ENCODE measurements at places on chromosomes 13 and 19. TPM values are rescaled to one million over a fixed set of nuclear protein-coding genes. Genes with fewer than 3 reads are reported as not detected.

The TMIGD2 gene
- total RNA-seq = 0.29 TPM

DNA sequence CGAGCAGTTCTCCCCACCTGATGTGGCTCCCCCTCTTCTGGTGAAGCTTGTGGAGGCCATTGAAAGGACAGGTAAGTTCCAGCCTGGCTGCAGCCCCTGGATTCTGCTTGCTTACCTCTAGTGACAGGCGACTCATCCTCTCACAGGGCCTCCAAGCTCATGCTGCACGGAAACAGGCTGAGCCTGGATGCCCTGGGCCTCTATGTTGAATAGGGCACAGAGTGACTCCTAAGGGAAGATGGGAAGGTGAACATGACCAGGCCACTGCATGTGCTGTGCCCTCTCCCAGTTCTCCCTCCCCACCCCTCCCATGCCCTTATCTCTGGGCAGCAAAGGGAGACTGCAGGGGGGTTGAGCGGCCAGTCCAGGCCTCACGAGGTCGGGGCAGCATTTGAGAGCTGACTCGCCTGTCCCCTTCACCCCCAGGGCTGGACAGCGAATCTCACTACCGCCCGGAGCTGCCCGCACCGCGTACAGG, 7.6 kb downstream of the PIK3R2 start:
- DNase-seq = no peak

DNA sequence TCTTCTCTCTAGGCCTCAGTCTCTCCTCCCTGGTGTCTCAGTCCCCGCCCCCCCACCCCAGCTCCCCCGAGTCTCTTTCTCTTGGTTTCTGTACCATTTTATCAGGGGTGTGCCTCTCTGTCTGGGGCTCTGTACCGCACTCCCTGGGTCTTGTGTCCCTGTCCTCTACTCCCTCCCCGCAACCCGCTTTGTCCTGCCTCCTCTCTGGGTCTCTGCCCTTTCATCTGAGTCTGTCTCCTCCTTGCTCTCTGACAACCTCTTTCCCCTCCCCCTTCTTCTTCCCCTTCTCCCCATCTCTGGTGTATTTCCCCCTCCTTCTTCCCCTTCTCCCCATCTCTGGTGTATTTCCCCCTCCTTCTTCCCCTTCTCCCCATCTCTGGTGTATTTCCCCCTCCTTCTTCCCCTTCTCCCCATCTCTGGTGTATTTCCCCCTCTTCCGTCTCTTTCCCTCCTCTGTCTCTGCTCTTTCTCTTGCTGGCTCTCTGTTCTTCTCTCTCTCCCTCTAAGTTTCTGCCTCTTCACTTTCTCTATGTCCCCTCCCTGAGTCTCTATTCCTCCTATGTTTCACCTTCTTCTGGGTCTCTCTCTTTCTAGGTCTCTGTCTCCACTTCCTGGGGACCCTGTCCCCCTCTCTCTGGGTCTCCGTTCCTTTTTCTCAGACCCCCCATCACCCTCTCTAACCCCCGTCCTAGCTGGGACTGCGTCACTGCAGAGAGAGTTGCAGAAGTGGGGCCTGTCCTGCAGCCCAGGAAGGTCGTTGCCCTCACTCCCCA, 2.2 kb upstream of the KCNC3 start:
- no peak for DNase-seq

The KCNN1 gene
- 1.7 TPM for total RNA-seq

GRCh38 chr19:14473978-14474578, 1.1 kb downstream of the PTGER1 start:
- no peak for DNase-seq

GRCh38 chr19:6911523-6911922, 24.1 kb downstream of the ADGRE1 start:
- DNase-seq = no peak

The PSG3 gene
- not detected for total RNA-seq

- DNase-seq = no peak
Measured at GRCh38 chr13:97234742-97235141, 12.6 kb downstream of the MBNL2 start.
